Type B pancreatic cell (in vitro differentiated cells): ENCODE measurements at places on chromosomes 16 and 17.
A peak's percentile ranks its signal among the peaks of the same experiment; 100 is the strongest.

DNA sequence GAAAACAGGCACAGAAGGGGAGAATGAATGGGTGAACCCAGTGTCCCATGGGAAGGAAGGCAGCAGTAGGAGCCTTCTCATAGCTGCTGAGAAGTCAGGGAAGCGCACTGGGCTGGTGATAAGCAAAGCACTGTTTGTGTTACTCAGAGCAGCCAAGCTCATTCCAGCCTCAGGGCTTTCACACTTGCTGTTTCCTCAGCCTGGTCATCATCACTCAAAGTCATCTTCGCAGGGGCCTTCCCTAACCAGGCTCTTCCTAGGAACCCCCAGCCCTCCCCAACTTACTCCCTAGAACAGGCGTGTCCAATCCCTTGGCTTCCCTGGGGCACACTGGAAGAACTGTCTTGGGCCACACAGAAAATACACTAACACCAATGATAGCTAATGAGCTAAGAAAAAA is 32.1 kb upstream of the LONP2 start:
- DNase-seq = no peak

DNA sequence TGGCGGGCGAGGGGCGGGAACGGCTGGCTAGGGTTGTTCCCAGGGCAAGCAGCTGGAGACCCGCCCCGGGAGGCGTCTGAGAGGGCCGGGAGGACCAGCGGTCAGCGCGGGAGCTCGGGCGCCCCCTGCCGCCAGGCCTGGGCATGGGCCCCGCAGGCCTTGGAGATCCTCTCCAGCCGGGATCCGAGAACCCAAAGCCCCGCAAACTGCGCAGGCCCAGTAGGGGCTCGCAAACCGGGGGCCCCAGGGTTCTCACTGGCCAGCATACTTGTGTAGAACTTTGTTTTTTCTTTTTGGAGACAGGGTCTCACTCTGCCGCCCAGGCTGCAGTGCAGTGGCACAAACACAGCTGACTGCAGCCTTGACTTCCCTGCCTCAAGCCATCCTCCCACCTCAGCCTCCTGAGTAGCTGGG is 20.8 kb upstream of the ZNF423 start:
- peak; percentile 89 for DNase-seq

- no peak for DNase-seq
These were observed 16.2 kb downstream of the SLC43A2 start for GRCh38 chr17:1612400-1612799.

- DNase-seq = peak; percentile 49
These were observed 1.7 kb downstream of the RPH3AL start for GRCh38 chr17:350706-351448.

DNA sequence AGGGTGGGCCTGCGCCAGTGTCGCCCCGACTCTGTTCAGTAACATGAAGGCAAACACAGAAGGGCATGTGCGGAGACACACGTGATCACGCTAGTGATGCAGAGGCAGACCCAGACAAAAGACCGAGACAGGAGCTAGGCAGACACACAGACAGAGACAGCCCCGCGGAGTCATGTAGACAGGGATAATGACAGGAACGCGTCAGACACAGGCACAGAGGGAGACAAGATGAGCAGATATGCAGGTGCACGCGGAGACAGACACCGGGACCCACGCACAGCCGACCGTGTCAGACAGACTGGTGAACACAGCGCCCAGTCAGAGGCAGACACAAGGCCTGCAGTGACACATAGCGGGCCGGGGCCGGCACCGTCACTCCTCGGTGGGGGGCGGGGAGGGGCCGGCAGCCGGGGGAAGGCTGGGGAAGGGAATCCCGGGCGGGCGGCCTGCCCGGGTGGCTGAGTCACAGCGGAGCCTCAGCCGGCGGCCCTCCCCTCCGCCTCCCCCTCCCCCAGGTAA is 7.4 kb downstream of the KDM6B start:
- no peak for DNase-seq

DNA sequence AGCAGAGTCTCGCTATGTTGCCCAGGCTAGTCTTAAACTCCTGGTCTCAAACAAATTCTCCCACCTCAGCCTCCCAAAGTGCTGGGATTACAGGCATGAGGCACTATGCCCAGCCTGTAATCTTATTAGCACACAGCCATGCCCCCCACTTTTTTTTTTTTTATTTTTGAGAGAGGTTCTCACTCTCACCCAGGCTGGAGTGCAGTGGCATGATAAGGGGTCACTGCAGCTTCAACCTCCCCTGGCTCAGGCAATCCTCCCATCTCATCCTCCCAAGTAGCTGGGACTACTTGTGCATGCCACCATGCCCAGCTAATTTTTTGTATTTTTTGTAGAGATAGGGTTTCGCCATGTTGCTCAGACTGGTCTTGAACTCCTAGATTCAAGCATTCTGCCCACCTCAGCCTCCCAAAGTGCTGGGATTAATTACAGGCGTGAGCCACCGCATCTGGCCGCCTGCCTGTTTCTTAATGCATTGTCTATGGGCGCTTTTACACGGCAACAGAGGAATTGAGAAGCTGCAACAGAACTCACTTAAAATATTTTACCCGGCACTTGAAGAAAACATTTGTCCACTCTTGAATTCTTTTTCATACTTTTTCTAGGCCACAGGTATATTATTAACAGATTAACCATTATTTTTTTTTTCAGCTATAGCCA is 8.8 kb upstream of the CEP20 start:
- DNase-seq = no peak

GRCh38 chr17:80782536-80783427 is 208.9 kb upstream of the CHMP6 start:
- DNase-seq = no peak
